CD4-positive, alpha-beta T cell treated with Interferon gamma for 1 hour (primary cell): ENCODE measurements at places on chromosomes 3 and 15.

- no peak for DNase-seq
Observed at GRCh38 chr15:30923429-30923828, 19.7 kb downstream of the FAN1 start.

DNA sequence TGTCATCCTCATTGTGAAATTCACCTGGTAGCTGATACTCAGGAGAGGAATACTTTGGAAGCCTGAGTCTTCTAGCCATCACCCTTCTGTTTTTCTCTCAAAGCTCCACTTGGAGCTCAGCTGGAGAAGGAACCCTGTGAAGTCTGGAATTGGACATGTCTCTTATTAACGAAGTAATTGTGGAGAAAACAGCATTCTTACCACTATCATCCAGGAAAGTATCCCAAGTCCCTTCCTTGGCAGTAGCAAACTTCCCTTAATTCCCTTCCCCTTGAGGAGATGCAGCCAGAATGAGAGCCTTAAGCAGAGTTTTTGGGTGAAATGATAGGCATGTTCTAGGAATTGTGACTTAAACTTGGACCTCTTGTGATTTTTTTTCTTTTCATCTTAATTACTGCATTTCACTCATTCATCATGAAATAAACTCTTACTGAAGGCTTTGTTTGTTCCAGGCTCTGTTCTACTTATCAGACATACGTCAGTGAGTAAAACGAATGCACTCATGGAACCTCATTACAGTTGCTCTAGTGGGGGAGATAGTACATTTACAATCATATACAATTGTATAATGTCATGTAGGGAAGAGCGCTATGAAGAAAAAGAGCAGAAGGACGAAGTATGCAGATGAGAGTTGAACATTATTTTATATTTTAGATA is 30.5 kb upstream of the TCF12 start:
- DNase-seq = no peak

DNA sequence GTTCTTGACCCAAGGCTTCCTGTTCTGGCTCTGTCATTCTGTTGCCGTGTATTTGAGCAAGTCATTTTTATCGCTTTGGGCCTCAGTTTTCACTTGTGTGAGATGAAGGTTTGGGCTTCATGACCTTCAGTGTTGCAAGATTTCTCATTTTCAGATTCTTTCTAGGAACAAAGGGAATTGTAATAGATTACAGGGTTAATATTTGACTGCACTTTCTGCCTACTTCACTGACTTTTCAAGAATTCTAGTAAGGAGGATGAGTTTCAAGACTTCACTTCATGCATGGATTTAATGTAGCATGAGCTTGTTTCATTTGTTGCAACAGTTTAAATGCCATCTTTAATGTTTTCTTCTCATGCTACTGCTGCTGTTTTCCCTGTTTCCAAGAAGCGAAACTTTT is 226.5 kb downstream of the NLGN1 start:
- DNase-seq = no peak

- no peak for DNase-seq
Observed at GRCh38 chr3:150784747-150785125, 21.8 kb upstream of the SIAH2 start.

GRCh38 chr3:128001576-128001975 is 50.7 kb upstream of the SEC61A1 start:
- no peak for DNase-seq

DNA sequence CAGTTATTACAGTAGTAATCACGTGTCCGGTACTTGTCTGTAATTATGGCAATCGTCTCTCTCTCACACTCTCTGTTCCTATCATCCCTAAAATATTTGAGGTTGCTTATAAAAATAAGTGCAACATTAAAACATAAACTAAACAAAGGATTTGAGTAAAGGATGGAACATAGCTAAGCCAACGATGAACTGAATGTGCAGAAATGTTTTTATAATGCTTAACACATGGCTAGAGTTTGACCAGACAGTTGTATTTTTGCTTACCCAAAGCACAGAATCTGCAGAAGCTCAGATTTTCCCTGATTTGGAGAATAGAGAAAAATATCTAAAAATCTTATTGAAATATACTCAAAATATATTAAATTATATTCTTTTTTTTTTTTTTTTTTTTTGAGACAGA is 1030.9 kb downstream of the NAALADL2 start:
- no peak for DNase-seq
